Stimulated activated CD8-positive, alpha-beta memory T cell treated with anti-CD3 and anti-CD28 coated beads, Interleukin-2, amount 100 ng/mL, for 48 hours (primary cell): ENCODE measurements at places on chromosomes 1 and 21.
A peak's percentile ranks its signal among the peaks of the same experiment; 100 is the strongest.

DNA sequence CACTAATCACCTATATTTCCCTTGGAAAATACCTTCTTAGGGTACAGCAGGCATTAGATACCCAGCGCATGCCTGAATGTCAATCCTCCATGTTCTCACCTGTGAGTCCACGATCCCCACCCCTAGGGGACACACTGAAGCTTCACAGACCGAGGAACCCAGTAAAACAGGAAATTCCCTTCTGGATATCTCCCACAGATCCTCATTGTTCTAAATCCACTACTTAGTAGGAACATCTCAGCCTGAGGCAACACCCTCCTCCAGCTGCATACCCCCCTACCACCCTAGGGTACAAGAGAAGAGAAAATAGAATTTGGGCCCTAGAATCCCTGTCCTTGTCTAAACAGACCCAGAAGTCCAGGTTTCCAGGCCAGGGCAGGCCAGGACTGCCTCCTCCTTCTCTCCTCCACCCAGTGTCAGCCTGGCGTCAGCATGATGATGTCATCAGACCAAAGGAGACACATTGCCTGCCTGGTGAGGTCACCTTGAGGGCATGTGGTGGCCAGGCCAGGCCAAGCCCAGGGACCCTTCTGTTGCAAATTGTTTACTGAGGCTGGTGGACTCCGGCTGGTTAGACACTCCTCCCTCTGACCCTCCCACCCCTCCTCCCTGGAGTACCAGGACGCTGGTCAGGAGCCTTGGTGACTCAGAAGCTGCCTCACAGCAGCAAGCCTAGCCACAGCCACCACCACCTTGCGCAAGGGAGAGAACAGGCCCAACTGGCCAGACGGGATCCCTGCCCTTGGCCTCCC is 6.2 kb downstream of the NECTIN4 start:
- no peak for DNase-seq

DNA sequence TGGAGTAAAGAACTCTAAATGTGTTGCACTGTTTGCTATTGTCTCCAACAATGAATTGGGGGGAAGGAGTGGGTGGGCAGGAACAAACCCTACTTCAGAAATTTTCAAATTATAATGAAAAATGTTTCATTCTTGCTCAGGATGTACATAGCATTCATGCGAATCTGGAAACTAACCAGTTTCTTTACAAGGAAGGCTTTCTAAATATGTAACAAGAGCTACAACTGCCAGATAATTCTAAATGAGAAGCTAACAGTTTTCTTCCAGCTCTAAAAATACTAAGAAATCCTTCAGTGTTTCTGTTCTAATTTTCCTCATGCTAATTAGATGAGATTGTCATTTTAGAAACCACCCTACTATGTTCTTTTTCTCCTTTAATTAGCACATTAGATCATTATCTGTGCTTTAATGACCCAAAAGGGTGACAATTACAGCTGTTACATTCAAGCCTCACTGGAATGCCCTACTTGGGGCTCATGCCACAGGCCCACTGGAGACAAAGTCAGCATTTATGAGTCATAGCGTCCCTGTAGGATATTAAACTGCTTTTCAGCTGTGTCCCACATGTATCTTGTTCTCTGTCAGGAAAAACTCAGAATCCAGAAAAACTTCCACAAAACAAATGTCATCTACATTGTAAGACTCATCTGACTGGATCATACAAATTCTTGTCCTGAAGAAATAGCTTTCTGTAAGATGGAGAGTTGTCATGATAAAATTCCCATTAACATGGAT is 804.6 kb upstream of the CXADR start:
- no peak for DNase-seq

DNA sequence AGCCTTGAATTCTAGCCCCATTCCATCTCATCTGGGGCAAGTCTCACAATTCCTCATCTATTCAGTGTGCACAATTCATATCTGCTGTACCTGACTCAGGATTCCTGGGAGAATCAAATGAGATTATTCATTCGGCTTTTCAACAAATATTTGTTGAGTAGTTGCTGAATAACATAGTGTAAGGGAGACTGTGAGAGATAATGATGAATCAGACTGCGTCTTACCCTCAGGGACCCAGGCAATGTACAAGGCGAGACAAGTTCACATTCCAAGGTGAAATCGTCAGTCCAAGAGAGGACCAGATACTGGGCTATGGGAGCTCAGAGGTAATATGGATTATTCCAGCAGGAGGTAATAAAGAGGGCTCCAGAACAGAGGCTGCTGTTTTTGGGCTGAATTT is 67.8 kb upstream of the SMYD2 start:
- no peak for DNase-seq

DNA sequence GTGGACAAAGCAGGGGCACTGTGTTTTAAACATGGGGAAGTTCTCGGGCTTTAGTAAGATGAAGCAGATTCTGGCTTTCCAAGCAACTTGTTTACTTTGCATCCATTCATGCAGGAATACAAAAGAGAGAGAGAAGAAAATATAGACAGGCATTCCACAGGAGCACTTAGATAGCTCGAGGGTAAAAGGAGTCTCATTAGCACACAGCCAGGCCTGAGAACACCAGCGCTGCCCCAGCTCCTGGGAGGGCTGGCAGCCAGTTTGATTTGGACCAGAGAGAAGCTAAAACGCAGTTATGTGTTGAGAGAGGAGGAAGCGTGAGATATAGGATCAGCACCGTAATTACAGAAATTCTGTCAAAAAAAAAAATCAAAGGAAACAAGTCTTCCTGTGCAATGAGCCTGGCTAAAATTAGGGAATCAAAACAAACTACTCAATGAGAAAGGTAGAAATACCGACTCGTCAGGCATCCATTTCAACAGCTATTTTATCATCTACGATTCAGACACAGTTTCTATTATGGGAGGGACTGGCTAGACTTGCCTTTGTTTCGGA is 68.2 kb downstream of the CLSTN1 start:
- no peak for DNase-seq

- no peak for DNase-seq
Observed at GRCh38 chr1:219422811-219423598, 189.9 kb downstream of the ZC3H11B start.

- no peak for DNase-seq
Observed at GRCh38 chr1:44312399-44313196, 42.5 kb downstream of the ERI3 start.

DNA sequence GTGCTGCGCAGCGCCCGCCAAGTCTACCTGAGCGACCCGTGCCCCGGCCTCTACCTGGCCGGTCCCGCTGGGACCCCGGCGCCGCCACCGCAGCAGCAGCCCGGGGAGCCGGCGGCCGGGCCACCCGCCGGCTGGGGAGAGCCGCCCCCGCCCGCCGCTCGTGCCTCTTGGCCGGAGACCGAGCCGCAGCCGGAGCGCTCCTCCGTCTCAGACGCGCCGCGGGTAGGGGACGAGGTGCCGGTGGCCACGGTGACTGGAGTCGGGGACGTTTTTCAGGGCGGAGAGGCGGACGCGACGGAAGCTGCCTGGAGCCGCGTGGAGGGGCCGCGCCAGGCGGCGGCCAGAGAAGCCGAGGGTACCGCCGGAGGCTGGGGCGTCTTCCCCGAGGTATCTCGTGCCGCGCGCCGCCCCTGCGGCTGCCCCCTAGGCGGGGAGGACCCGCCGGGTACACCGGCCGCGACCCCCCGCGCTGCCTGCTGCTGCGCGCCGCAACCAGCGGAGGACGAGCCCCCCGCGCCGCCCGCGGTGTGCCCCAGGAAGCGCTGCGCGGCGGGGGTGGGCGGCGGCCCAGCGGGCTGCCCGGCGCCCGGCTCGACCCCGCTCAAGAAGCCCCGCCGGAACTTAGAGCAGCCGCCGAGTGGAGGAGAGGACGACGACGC is 646 bp downstream of the IER5 start:
- peak; percentile 32 for DNase-seq

DNA sequence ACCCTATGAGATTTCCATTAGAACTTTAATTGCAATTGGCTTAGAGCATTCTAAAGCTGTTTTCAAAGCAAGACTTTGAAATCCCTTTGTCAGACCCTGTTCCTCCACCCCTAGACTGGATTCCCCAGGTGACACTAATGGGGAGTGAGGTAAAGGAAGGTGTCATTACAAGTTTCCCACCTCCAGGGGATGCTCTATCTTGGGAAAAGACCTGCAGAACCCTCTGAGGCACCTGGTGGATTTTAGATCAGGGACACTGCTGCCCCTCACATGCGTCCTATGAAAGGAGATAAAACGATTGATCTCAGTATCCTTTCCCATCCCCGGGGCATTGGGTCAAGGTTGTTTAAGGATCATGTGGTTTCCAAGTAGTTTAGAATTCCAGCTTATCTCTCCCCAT is 80.3 kb upstream of the RGS4 start:
- no peak for DNase-seq

DNA sequence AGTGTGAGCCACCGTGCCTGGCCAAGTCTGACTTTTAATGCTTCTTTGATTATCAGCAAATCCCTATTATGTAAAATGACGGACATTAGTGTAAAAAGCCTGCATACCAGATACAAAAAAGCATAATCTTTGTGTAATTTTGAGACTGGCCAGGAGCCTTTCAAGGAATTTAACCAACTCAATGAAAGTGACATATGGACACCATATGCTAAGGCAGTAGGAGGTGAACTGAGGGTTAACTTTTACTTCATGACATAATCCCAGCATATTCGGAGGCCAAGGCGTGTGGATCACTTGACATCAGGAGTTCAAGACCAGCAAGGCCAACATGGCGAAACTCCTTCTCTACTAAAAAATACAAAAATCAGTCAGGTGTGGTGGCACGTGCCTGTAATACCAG is 94.6 kb downstream of the EIF4G3 start:
- DNase-seq = no peak

- DNase-seq = no peak
Observed at GRCh38 chr1:103122983-103123720, 14.8 kb upstream of the COL11A1 start.

GRCh38 chr1:226223786-226224244 is 351 bp downstream of the MIXL1 start:
- no peak for DNase-seq

GRCh38 chr1:19289244-19289643 is 674 bp upstream of the AKR7A3 start:
- no peak for DNase-seq

GRCh38 chr1:32352831-32353383 is 9.4 kb downstream of the FAM229A start:
- DNase-seq = no peak

GRCh38 chr1:111223126-111223685 is 4.3 kb upstream of the CHI3L2 start:
- no peak for DNase-seq

DNA sequence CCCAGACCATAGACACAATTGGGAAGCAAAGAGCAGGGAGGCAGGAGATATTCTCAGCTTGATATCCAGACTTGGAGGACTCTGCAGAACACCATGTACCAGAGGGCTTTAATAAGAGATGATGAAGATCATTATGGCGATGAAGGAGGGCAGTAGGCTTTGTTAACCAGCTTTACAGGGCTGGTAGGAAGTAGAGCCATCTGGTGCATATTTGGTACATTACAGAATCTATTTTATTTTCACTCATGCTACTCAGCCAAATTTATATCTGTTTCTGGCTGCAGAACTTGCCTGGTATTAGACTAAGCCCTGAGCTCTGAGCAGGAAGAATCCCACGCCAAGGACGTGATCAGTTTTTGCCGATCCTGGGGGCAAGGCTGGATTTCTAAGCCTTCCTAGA is 61.8 kb upstream of the SYT6 start:
- DNase-seq = no peak

DNA sequence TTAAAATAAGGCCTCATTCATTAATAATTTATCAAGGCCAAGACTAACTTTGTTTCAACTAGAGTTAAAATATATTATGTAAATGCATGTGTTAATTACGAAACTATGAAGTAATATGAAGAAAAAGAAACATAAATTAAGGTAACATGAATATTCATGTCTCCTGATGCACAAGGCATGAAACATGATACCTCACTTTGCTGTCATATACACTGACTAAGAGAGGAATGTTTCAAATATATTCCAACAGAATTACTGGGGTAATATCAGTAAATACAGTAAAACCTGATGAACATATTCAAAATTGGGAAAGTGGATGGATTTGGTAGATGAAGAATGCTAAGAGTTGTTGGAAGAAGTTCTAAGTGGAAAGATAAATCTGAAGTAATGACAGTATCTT is 274.6 kb downstream of the LRRC7 start:
- no peak for DNase-seq

DNA sequence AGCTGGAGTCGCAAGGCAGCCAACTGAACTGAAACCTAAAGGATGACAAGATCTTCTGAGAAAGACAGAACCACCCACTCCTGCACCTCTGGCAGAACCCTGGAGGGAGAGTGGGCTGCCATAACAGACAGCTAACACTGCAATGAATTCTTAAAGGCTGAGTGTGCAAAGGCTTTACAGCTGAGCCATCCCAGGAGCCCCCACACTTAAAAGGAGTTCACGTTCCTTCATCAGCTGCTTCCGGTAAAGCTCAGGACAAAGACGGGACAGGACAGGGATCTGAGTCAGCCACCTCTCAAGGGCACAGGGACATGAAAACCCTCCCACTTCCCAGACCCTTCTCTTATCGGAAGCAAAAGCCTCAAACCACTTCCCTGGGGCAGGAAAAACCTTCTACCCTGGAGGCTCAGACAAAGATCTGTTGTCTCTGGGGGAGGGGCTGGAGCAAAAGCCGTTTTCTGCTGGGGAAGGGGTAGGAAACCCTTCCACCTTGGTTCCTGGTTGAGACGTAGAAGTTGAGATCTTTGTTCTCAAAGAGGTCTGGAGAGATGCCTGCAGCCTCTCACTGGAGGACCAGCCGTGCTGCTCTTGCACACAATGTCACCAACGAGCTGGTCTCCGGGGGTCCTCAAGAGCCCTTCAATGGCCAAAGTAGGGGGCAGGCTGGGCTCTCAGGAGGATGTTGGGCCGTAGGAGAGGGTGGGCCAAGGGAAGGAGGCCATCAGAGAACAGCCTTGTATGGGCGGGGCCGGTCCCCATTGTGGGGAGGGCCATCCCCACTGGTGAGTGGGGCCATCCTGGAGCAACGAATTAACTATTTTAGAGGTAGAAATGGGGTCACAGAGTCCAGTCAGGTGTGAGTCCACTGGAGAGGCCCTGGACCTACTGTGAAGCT is 452.4 kb downstream of the PTPRU start:
- DNase-seq = no peak

- DNase-seq = no peak
Observed at GRCh38 chr1:84584126-84584525, 9.9 kb upstream of the CTBS start.

GRCh38 chr1:18149027-18149641 is 41.5 kb downstream of the IGSF21 start:
- no peak for DNase-seq

GRCh38 chr1:117093870-117094621 is 27.5 kb downstream of the TRIM45 start:
- no peak for DNase-seq

GRCh38 chr1:160800645-160801408 is 4.9 kb downstream of the LY9 start:
- DNase-seq = no peak

- DNase-seq = no peak
Observed at GRCh38 chr1:163258181-163258580, 55.5 kb upstream of the RGS5 start.

GRCh38 chr1:195789321-195789720 is 818.9 kb downstream of the KCNT2 start:
- DNase-seq = no peak

- DNase-seq = no peak
Observed at GRCh38 chr1:203033287-203033686, 7.0 kb downstream of the PPFIA4 start.
